ENCODE measurements at places on chromosomes 7 and 10. TPM values are rescaled to one million over a fixed set of nuclear protein-coding genes. Genes with fewer than 3 reads are reported as not detected.

The OR2A1 gene
- polyA plus RNA-seq = not detected

The ZNF775 gene
- polyA plus RNA-seq = 0.81 TPM

The SP4 gene
- polyA plus RNA-seq = 0.63 TPM

The COL28A1 gene
- polyA plus RNA-seq = 1.1 TPM

The ZC3HAV1L gene
- polyA plus RNA-seq = 1.1 TPM

The AGAP5 gene
- 2.6 TPM for polyA plus RNA-seq

The MYO1G gene
- polyA plus RNA-seq = 2.2 TPM

The RPEL1 gene
- polyA plus RNA-seq = not detected

The ANKRD30A gene
- polyA plus RNA-seq = not detected

The CRYGN gene
- not detected for polyA plus RNA-seq

The HYAL4 gene
- polyA plus RNA-seq = not detected

The NDUFA5 gene
- polyA plus RNA-seq = 43.6 TPM

The AKR1C2 gene
- polyA plus RNA-seq = 37.5 TPM

The WDFY4 gene
- 0.79 TPM for polyA plus RNA-seq

The ABCC2 gene
- 0.20 TPM for polyA plus RNA-seq

The TBX20 gene
- polyA plus RNA-seq = not detected

The SLC26A5 gene
- 0.06 TPM for polyA plus RNA-seq

The ST8SIA6 gene
- polyA plus RNA-seq = 0.13 TPM

The TAS2R41 gene
- not detected for polyA plus RNA-seq

The GBX1 gene
- not detected for polyA plus RNA-seq

The TMEM139 gene
- 0.41 TPM for polyA plus RNA-seq

The ATXN7L1 gene
- 4.0 TPM for polyA plus RNA-seq

The KCNMA1 gene
- 8.4 TPM for polyA plus RNA-seq

The TAS2R5 gene
- 0.28 TPM for polyA plus RNA-seq

The SERPINE1 gene
- polyA plus RNA-seq = 0.88 TPM

The CDNF gene
- 0.64 TPM for polyA plus RNA-seq

The PGAM2 gene
- polyA plus RNA-seq = 2.1 TPM

The CTAGE4 gene
- 4.3 TPM for polyA plus RNA-seq

The AKR1C8 gene
- polyA plus RNA-seq = not detected

The CFAP43 gene
- polyA plus RNA-seq = 0.16 TPM

The STOX1 gene
- polyA plus RNA-seq = 0.98 TPM

The CHRM2 gene
- polyA plus RNA-seq = 0.04 TPM

The VDAC2 gene
- polyA plus RNA-seq = 282 TPM

The EXOC4 gene
- polyA plus RNA-seq = 19.0 TPM

The CYP2C19 gene
- polyA plus RNA-seq = 0.35 TPM

The HECW1 gene
- 0.47 TPM for polyA plus RNA-seq

The PRSS37 gene
- polyA plus RNA-seq = not detected

The NOS3 gene
- 4.5 TPM for polyA plus RNA-seq

The RELN gene
- polyA plus RNA-seq = 0.65 TPM

The AGMO gene
- 0.09 TPM for polyA plus RNA-seq

The CCDC172 gene
- polyA plus RNA-seq = not detected

The GHRHR gene
- not detected for polyA plus RNA-seq

The CCL24 gene
- 0.68 TPM for polyA plus RNA-seq

The MRPS33 gene
- polyA plus RNA-seq = 40.9 TPM
